ENCODE measurements at places on chromosomes 11 and 22. TPM values are rescaled to one million over a fixed set of nuclear protein-coding genes. Genes with fewer than 3 reads are reported as not detected.

Gene RASSF10
- polyA plus RNA-seq: 4.5 TPM

Gene APOA4
- polyA plus RNA-seq: 0.44 TPM

Gene MFRP
- polyA plus RNA-seq: not detected

Gene ZNF70
- polyA plus RNA-seq: 0.61 TPM

Gene CASP12
- polyA plus RNA-seq: not detected

Gene PPME1
- polyA plus RNA-seq: 15.4 TPM

Gene BARX2
- polyA plus RNA-seq: 4.6 TPM

Gene GRIK4
- 0.31 TPM for polyA plus RNA-seq

Gene DYNC2H1
- 8.6 TPM for polyA plus RNA-seq

Gene OR2AG1
- polyA plus RNA-seq: not detected

Gene ART1
- not detected for polyA plus RNA-seq

Gene NEFH
- polyA plus RNA-seq: 0.25 TPM

Gene ZNRD2
- polyA plus RNA-seq: 51.8 TPM

Gene OR51A2
- polyA plus RNA-seq: not detected

Gene OR6T1
- polyA plus RNA-seq: not detected

Gene P4HA3
- polyA plus RNA-seq: 2.6 TPM

Gene TRIM21
- 25.8 TPM for polyA plus RNA-seq

Gene UCP2
- polyA plus RNA-seq: 55.3 TPM

Gene IL10RA
- polyA plus RNA-seq: 3.2 TPM

Gene FAM83F
- polyA plus RNA-seq: 14.2 TPM

Gene HEPHL1
- polyA plus RNA-seq: not detected

Gene CHADL
- polyA plus RNA-seq: 5.4 TPM

Gene EIF1AD
- polyA plus RNA-seq: 10.5 TPM

Gene ST14
- polyA plus RNA-seq: 12.4 TPM

Gene RGL4
- 0.65 TPM for polyA plus RNA-seq

Gene KCNK7
- not detected for polyA plus RNA-seq

Gene ENDOD1
- polyA plus RNA-seq: 3.2 TPM

Gene PTPN5
- polyA plus RNA-seq: 0.38 TPM

Gene SLC22A6
- polyA plus RNA-seq: not detected

Gene PANX3
- not detected for polyA plus RNA-seq

Gene NOX4
- 0.28 TPM for polyA plus RNA-seq

Gene TSSK2
- polyA plus RNA-seq: 0.08 TPM

Gene CRYBB3
- 0.33 TPM for polyA plus RNA-seq

Gene SLC1A2
- 3.1 TPM for polyA plus RNA-seq

Gene NAA40
- 5.8 TPM for polyA plus RNA-seq

Gene NXPE1
- polyA plus RNA-seq: not detected

Gene SLC43A1
- polyA plus RNA-seq: 16.0 TPM

Gene OVOL1
- polyA plus RNA-seq: 0.92 TPM

Gene OR8B4
- polyA plus RNA-seq: not detected

Gene TMA7B
- not detected for polyA plus RNA-seq

Gene CLTCL1
- 3.5 TPM for polyA plus RNA-seq

Gene CHCHD10
- polyA plus RNA-seq: 159 TPM

Gene DLG2
- 1.6 TPM for polyA plus RNA-seq

Gene DGCR6
- polyA plus RNA-seq: 4.1 TPM

Gene DBX1
- not detected for polyA plus RNA-seq

Gene STK33
- 7.2 TPM for polyA plus RNA-seq

Gene CD3E
- polyA plus RNA-seq: 4.5 TPM

Gene PRR5
- 16.1 TPM for polyA plus RNA-seq

Gene MOGAT2
- not detected for polyA plus RNA-seq
